Left ventricle myocardium inferior (tissue), 1 donor: ENCODE measurements at places on chromosomes 6 and 20.

DNA sequence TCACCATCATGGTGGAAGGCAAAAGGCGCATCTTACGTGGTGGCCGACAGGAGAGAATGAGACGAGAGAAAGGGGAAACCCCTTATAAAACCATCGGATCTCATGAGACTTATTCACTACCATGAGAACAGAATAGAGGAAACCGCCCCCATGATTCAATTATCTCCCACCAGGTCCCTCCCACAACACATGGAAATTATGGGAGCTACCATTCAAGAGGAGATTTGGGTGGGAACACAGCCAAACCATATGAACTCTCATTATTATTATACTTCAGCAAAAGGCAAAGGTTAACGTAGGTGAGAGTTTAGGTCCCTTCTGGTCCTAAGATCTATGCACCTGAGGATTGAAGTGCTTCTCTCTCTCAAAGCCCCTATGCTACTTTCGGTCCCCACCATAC, 2.4 kb upstream of the PFDN4 start:
- DNase-seq: no peak

DNA sequence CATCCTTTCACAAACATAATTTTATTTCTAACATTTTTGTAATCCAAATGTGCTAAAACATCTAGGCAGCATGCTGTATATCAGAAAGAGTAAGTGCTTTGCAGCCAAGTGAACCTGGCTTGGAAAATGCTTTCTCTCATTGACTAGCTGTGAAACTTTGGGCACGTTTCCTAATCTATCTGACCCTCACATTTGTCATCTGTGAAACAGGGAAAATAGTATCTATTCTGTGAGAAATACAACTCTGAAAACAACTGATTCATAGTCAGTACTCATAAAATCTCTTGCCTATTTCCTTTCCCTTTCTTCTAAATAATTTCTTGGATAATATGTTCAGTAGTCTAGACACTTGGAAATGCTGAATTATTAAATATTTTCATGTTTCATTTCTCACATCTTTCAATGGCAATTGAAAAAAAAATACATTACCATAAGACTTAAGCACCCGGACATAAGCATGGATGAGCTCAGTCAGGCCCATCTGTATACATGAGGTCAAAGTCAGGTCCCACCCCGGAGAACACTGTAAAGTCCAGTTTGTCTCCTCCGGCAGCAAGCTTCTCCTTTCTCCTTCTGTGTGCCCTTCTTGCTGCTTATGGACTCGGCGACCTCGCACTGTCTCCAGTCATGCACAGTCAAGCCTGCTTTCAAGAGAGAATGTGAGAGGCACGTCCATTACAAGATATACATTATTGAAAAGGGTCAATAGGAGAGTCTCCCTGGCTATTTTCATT, 455.0 kb upstream of the SOX4 start:
- DNase-seq: no peak

DNA sequence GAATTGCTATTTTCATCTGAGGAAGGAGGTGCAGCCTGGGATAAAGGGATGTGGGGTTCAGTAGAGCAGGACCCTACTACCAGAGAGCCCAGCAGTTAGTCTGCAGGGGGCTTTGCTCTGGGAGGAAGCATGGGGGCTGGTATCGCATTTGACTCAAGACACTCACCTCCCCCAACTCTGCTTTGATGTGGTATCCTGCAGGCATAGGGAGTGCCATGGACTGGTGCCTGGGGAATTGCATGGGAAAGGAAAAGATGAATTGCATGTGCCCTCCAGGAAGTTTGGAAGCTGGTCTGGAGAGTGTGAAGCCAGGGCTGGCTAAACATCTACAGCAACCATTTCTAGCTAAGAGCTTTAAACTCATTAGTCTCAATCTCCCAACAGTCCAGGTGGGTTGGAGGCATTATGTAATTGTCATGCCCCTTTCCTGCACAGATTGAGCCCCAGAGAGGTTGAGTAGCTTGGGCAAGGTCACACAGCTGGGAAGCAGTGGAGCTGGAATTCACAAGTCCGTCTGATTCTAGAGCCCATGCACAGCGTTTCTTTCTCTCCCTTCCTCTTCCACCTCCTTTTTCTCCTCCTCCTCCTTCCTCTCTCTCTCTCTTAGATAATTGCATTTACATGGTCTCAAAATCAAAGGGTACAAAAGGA, 26.2 kb upstream of the PNPLA1 start:
- DNase-seq: no peak

GRCh38 chr20:60144404-60144803, 186.2 kb downstream of the CDH26 start:
- no peak for DNase-seq

DNA sequence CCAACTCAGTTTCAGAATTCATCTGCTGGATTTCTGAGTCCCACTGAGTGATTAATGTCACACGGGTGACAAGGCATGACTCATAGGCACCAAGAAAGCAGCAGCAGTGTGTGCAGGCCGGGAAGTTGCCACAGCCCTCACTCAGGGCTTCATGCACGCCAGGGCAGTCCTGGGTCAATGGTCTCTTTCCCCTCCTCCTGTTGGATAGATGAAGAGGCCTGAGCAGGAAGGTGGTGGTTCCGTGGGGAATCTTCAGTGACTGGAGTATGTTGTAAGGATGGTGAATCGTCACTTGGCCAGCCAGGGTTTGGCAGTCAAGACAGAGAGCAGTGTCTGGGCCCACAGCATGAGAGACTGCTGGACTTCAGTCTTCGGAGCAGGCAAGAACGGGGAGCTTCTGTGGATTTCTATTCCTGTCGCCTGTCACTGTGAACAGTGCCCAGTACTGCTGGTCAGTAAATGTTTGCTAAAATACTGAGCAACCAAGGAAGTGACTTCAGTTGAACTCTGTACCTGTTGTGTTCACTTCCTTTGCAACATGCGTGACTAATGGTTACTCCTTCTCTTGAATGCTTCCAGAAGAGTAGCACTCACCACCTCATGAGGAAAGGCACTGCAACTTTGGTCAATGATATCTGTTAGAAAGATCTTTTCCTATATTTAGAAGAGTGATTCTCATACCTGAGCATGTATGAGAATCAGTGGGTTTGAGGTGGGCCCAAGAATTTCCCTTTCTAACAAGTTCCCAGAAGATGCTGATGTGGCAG, 62.0 kb upstream of the CD93 start:
- DNase-seq: no peak

- DNase-seq: no peak
Observed at GRCh38 chr20:48740712-48741111, 87.1 kb downstream of the PREX1 start.

DNA sequence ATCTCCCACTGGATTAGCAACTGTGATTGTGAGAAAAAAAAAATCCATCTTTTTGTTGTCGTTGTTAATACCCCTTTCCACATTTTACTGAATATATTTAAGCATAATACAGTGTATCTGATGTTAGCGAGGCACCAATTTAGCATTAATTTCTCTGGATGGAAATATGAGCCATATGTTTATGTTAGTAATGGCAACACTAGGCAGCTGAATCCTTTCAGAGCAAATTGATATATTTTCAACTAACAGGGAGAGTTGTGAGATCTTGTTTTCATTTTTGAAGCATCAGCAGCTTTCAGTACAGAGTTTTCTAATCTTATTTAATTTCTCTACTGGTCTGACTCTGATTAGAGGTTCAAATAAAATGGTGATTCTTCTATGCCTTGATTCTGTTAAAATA, 84.8 kb upstream of the HDAC2 start:
- DNase-seq: no peak

DNA sequence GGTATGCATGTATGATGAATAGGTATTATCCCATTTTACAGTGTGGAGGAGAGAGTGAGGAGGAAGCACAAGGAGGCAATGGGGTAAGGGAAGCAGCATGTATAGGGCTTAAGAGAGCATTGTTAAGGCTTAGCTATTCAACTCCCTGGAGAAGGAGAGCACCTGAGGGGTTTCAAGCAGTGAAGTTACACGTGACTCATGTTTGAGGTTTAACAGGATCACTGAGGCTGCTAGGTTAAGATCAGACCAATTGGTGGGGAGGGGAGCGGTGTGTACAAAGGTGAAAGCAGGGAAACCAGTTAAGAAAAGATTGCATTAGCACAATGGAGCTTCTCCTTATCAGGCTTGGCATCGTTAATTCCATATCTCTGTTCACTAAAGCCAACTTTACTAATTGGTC, 64.4 kb upstream of the NHSL1 start:
- no peak for DNase-seq

DNA sequence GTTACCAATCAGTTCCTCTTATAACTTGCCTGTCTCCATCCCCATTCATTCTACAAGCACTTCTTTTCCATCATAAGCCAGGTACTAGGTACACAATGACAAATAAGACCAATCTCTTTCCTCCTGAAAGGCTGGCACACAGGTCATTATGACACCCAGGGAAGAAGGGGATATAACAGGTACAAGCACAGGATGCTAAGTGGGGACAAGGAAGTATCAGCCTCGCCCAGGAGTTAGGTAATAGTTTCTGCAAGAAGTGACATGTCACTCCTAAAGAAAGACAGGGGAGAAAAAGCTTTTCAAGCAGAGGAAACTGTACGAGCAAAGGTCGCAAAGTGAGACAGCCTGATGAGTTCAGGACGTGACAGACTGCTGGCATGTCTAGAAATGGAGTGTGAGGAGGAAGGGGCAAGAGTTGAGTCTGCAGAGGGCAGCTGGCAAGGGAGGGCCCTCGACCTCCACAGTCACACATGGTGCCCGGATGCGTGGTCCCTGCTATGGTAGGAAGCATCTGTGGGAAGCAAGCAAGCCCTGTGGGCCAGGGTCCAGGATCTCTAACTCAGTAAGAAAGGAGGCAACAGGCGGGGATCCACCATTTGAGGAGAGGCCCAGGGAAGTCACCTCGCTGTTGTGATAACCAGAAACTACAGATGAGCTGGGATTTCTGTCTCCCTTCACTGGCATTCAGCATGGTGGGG, 40.4 kb downstream of the GPLD1 start:
- DNase-seq: no peak

DNA sequence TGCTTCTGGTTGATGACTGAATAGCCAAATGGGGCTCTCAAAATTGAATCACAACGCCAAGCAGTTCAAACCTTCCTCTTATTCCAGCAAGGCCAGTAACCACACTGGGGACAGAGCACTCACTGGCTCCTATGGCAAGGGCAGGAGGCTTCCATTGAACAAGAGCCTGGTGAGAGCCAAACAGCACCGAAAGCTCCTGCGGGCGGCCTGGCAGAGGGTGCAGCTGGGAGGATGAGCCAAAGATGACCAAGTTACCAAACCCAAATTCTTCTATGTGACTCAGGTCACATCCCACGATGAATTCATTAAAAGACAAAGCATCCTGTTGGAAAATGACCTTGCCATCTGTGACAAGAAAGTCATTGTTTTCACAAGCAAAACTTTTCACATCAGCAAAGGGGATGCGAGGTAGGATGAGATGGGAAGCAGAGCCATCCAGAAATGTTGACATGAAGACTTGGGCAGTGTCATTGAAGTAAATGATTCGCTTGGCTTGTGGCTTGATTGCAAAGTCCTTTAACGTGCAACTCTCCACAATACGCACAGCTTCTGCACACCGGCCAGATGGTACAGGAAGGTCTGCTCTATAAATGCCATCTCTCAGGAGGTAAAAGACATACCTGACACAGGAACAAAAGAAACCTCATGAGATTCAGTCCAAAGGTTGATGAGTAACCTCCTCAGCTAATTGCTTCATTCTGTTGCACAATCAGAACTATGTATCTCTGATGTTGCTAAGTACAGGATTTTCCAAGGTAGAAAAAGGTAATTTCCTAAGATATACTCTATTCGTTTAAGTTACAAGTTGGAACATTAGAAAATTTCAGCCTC, 36.3 kb downstream of the ROS1 start:
- no peak for DNase-seq

DNA sequence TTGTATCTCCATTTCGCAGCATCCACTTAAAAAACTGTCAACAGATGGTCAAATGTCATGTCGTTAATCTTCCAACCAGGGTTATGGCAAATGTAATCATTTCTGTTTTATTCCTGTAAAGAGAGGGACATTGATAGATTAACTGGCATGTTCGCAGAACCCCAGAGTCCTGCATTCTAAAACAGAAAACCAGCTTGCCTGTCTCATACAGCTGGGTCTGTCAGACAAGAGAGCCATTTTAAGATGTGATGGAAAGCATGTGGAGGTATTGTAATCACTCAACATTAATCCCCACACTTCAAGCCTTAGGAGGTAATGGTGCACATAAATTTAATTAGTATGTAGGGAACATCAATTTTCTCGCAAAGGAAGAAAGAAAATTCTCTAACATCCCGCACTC, 4.4 kb downstream of the SMLR1 start:
- DNase-seq: no peak

GRCh38 chr20:10369723-10370090, 64.3 kb downstream of the MKKS start:
- no peak for DNase-seq

GRCh38 chr6:11828262-11828870, 49.8 kb upstream of the ADTRP start:
- no peak for DNase-seq

DNA sequence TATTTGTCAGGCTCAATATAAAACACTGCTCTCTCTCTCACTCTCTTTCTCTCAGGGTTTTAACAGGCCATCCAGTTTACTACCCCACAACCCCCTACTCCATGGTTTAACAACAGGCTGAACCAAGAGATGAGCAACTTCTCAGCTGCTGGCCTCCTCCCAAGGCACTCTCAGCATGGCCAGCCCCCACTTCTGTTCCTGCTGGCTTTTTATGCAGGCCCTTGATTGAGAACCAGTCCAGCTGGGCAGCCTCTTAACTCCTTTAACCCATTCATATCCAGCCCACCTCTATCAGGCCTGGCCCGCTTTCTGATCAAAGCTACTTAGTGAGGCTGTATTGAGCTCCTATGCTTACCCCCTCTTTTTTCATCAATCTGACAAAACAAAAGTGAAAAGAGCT, 346.8 kb upstream of the POU3F2 start:
- no peak for DNase-seq

GRCh38 chr6:136676075-136676474, 116.2 kb downstream of the MAP3K5 start:
- DNase-seq: no peak

DNA sequence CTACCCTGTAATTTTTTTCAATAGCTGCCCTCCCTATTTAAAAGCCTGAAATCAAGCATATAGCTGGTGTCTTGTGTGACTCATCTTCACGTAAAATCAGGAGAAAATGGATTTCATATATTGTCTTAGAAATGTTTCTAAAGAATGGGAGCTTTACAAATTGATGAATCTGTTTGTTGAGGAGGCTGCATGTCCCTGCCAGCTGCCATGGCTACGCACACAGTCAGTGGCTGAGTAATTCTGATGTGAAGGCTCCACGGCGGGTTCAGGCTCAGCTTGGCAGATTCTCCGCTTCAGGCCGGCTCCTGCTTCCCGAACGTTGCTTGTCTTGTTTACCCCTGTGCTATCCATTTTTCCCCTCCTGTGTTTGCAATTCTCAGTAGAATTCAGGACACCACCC, 82.8 kb downstream of the CCDC170 start:
- no peak for DNase-seq

DNA sequence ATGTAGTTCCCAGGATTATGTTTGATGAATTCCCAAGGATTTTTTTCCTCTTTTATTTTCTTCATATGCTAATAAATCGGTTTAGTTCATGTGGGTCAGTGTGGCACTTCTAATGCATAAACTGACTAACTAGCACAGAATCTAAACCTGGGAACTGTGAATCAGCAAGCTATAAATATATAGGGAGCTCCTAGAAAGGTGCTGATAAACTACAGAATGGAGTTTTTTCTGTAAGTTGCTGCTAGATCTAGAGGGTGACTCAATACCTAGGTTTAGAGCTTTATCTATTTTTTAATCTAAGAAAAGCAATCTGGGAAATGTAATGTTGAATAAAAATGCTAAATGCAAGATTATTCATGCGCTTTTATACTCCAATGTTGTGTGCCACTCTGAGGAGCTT, 118.8 kb upstream of the PTCHD4 start:
- DNase-seq: no peak
